ENCODE measurements at places on chromosomes 11 and 22.

DNA sequence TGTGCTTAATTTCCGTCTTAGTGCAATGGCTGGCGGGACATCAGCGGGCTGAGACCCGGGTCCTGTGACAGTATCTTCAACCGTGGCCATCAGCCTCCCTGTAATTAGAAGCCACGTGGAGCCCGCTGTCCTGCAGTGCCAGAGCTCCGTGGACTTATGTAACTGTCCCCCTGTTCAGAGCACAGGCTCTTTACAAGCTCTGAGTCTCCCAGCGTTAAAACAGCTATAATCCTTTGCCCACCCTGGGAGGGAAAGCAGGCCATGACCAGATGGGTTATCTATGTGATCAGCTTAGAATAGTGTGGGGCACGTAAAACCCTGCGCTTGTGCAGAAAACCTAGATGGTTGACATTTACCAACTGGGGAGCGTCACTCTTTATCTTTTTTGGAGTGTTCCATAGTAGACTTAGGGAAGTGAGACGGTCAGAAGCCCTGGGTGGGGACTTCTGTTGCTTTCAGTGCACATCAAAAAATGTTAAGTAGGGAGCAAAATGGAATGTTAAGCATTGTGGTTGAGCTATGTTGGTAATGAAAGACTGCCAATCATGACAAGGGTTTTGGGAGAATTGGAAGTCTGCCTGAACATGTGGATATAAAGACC, 103.5 kb upstream of the CADM1 start:
- DNase-seq, result no peak

DNA sequence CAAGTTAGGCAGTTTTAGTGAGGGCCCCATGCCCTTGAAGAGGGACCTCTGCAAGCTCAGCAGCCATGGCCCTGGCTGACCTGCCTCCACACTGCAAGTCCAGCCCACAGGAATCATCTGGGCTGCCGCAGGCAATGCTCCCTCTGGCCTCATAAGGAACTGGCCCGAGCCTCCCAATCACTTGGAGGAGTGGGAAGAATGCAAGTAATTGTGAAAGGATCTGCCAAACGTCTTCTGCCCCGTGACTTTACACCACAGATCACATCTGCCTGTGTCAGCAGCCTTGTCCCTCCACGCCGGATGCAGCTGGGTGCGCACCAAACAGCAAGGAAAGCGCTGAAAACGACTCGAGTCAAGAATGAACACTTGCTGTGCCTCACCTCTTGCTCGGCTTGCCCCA, 23.8 kb downstream of the OPCML start:
- DNase-seq, result no peak

- no peak for DNase-seq
Observed at GRCh38 chr11:104118105-104118744, 45.7 kb downstream of the PDGFD start.

- no peak for DNase-seq
Observed at GRCh38 chr22:17910561-17911311, 113.6 kb downstream of the MICAL3 start.

- DNase-seq, result no peak
Observed at GRCh38 chr11:126109941-126110731, 47.5 kb upstream of the CDON start.

DNA sequence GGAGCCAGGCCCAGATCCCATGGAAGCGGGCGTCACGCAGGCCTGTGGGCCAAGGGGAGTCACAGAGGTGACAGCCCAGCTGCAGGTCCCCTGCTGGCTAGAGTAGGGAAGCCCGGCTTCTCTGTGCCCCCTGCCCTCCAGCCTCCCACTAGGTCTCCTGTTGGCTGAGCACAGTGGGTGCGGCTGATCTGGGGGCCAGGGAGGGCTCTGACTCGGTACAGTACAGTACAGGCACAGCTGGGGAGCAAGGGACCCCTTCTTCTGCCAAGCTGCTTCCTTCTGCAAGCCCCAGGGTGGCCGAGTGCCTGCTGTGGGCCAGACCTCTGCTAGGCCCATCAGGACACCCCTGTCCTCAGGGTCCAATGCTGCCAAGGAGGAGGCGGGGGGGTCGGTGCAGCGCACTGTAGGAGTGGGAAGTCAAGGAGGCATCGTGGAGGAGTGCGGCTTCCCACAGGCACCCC, 10.1 kb downstream of the SUSD2 start:
- DNase-seq, result no peak

GRCh38 chr22:37630839-37631435, 8.5 kb upstream of the SH3BP1 start:
- DNase-seq, result no peak

DNA sequence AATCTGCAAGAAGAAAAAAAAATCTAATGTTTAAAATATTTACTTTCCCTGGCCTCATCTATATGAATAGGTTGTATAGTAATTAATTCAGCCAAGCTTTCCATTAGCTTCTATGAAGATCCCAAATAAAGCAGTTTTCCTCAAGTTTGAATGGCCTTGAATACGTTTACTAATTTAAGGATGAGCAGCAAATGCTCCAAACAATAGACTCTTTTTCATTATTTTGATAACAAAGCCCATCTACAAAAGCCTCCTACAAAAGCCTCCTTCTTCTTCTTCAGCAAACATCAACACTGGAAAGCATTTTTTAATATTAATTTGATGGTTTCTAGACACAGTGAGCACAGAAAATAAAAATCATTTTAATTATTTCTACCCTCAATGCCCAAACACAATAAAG, 1130.3 kb upstream of the CNTN5 start:
- no peak for DNase-seq

- no peak for DNase-seq
Observed at GRCh38 chr11:71097506-71098240, 154.7 kb downstream of the SHANK2 start.

- DNase-seq, result no peak
Observed at GRCh38 chr11:123674297-123674696, 19.9 kb upstream of the SCN3B start.

GRCh38 chr11:17985517-17985916, 27.3 kb downstream of the SERGEF start:
- DNase-seq, result no peak

- peak; percentile 12 for DNase-seq
Observed at GRCh38 chr11:14907411-14908213, 15.6 kb upstream of the CYP2R1 start.

- DNase-seq, result no peak
Observed at GRCh38 chr11:88122956-88123355, 52.3 kb downstream of the RAB38 start.

DNA sequence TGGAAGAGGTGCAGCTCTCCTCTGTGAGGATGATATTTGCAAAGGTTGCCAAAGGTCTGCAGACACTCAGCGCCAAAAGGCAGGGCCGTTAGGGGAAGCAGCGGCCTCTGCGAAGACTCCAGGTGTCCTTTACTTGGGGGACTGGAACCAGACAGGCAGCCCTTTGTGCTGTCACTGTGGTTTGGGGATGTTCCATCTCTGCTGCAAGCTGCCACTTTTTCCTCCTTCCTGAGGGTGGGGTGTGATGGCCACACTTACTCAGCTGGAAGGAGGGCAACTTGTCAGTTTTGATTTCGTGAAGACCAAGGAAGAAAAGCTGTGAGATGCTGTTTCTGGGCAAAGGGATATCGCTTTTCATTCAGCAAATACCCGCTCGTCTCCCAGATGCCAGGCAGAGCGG, 96.5 kb upstream of the PRR5 start:
- DNase-seq, result no peak

GRCh38 chr11:1295591-1295990, 13.8 kb downstream of the TOLLIP start:
- no peak for DNase-seq

DNA sequence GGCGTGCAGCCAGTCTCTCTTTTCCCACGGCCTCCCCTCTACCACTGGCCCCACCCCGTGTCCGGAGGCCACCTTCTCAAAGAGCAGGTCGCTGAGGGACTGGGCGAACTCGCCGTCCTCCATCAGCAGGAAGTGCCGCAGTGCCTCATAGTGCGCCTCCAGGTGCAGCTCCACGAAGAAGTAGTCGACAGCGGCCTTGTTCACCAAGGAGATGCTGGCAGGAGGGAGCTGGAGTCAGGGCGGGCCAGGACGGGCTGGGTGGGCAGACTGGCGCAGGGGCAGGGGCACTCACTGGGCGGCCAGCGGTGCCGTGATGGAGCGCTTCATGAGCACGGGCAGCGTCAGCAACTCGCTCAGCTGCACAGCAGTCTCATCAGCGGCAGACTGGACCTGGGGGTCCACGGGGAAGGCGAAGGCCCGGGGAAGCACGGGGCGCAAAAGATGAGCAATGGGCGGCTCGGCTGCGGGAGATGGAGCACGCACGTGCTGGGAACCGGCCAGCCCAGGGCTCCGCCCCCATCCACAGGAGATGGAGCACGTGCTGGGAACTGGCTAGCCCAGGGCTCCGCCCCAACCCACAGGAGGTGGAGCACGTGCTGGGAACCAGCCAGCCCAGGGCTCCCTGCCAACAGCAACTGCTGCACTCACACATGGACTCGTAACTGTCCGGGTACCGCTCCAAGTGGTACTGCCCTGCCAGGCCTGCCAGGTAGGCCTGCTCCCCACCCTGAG, 18.4 kb downstream of the SELENOO start:
- no peak for DNase-seq

DNA sequence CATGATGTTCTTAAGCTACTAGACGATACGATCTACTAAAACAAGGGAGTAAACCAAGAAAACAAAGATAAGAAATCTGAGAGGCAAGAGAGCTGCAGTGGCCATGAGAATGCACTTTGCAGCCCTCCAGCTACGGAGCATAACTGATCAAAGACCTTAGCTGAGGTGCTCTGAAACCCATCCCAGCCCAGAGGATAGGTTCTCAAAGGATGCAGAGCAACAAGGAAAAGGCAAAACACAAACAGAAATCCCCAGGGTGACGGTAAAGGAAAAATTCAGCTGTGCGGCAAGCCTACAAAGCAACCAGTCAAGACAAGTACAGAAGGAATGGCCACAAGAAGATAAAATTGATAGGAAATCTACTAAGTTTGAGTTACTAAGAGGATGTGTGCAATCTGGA, 32.5 kb upstream of the CFAP300 start:
- DNase-seq, result no peak

- DNase-seq, result no peak
Observed at GRCh38 chr11:79170321-79170720, 270.5 kb downstream of the TENM4 start.

GRCh38 chr11:35275786-35276170, 136.8 kb downstream of the CD44 start:
- DNase-seq, result no peak

GRCh38 chr22:50569896-50570535, 7.3 kb upstream of the SYCE3 start:
- no peak for DNase-seq

DNA sequence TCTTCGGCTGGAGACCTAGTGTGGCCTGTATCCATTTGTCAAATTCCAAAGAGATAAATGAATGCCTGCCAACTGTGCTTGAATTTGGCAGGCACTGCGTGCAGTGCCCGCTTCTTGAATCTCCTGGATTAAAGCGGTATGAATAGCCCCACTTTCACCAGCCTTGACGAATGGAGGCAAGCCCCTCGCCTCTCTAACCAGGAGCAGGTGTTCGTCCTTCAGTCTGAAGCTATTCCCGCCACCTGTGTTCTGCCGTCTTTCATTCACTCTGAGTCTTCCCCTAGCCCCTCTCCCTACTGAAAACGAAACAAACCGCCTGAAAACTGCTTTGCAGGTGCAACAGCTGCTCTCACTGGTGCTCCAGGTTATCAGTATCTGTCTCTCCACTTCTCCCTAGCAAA, 11.2 kb downstream of the NLRP14 start:
- DNase-seq, result no peak

DNA sequence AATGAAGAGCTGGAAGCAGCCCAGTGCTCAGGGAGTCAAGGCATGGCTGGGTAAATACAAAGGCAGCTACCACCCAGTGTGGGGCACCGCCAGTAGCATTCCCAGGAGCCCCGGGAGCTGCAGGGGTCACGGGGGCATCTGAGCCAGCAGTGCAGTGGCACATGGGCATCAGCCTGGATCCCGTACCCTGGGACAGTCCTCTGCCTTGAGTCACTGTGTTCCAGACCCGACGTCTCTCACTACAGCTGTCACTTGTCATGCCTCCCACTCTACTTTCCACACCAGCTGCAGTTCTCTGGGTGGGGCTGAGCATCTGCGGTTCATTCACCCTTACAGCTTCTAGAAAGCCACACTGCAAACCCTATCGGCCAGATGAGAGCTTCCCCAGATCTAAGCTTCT, 29.6 kb downstream of the DHCR7 start:
- DNase-seq, result no peak

Data from esophagus squamous epithelium (tissue), 5 donors.